ENCODE measurements at places on chromosomes 16 and 17. TPM values are rescaled to one million over a fixed set of nuclear protein-coding genes. Genes with fewer than 3 reads are reported as not detected.

DNA sequence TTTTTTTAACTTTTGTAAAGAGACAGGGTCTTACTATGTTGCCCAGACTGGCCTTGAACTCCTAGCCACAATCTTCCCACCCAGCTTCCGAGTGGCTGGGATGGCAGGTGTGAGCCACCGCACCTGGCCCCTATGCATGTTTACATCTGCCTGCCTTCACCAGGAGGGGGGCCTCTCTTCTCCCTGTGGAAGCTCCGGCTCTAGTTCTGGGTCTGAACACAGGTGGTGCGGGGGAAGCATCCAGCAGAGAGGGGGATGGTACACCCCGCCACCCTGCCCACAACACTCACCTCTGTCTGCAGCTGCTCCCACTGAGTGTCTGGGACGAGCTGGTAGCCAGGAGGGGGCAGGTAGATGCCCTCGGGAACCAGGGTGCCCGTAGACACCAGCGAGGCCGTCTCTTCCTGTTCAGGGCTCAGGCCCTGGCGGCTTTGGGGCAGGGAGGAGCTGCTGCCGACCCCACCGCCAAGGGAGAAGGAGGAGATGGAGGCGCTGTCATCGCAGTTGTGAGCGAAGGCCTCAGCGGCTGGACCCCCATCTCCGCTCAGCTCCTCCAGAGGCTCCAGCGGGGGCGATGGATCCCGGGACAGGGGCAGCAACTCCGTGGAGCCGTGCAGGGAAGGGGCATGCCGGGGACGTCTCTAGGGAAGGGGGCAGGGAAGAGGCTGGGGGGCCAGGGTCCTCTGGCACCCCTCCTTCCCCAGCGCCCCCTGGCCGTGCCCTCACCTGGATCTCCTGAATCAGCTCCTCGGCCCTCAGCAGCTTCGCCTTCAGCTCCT, 10.9 kb downstream of the RABEP2 start:
- peaks cover 66% of the 10 kb centered on the region for H3K36me3 ChIP-seq
- DNase-seq: no peak
- no peak overlapping the region for H3K4me3 ChIP-seq
- no peaks in the 10 kb centered on the region for H3K27me3 ChIP-seq
- no peak overlapping the region for H3K27ac ChIP-seq
- H3K4me1 ChIP-seq: no peaks in the 10 kb centered on the region

DNA sequence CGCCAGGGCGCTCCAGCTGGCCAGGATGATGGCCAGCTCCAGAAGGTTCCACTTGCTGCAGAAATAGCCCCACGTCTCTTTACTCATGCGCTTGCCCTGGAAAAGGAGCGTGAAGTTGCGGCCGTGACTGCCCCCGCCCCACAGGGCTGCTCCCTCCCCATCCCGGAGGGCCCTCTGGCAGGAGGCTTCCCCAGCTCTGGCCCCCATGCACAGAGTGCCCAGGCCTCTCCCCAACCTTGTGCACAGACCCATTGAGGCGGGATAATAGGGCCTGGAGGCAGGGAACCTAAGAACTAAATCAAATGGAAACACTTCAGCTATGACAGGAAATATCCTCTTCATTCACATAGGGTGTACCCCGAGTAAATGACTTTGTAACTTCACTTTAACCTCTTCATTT, 21.2 kb upstream of the GCSH start:
- H3K4me3 ChIP-seq: no peak overlapping the region
- no peaks in the 10 kb centered on the region for H3K27me3 ChIP-seq
- H3K27ac ChIP-seq: no peak overlapping the region
- no peak for DNase-seq
- no peaks in the 10 kb centered on the region for H3K4me1 ChIP-seq

ATF7IP2 gene
- 8.2 TPM for total RNA-seq

TRPV2 gene
- total RNA-seq: 13.9 TPM

DNA sequence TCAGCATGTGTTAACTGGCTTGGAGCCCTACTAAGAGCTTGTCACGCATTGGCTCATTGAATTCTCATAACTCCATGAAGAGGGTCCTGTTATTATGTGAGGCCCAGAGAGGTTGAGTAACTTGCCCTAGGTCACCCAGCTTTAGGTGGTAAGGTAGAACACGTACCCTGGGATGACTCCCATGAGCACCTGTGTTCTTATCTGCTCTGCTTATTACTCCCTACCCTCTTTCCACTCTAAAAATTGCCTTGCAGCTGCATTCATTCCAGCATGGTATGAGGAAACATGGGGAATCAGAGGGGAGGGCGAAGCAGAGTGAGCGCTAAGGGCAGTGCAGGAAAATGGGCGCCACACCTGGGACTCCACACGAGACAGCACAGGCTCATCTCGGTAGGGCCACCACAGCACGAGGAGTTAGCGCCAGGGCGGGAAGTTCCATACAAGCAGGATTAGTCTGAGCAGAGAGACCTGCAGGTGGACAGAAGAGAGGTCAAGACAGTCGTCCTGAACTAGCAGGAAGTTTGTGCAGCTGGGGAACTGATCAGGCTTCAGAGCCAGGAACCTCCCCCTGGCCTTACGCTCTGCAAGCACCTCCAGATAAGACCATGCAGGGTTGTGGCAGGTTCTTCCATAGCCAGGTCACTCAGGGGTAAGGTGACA, 10.1 kb downstream of the COPZ2 start:
- H3K27me3 ChIP-seq: no peaks in the 10 kb centered on the region
- no peaks in the 10 kb centered on the region for H3K36me3 ChIP-seq
- H3K4me3 ChIP-seq: no peak overlapping the region
- DNase-seq: no peak

DNA sequence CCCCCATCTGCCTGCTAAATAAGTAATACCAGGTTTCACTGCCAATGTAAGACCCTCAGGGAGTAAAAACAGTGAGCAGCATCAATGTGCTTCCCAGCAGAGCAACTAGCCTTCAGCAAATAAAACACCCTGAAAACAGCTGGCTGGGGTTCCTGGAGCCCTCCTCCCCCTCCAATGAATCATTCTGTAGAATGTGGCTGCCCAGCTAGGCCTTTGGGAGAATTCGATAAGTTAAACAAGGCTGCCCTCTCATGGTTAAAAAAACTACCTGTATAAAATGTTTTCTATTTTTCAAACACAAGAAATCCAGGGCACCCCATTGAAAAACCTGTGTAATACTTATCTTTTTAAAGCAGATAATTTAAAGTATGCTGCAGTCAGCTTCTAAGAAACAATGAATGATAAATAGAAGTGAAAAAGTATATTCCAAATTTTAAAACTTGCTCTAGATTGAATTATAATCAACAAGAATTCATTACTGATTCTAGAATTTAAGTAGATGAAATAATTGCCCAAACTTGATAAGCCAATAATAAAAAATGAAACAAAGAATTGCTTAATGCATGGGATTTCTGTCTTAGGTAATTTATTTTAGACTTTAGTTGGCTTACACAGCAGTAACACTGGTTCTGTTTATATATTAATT, 9.4 kb upstream of the TOM1L1 start:
- no peaks in the 10 kb centered on the region for H3K36me3 ChIP-seq
- DNase-seq: no peak
- no peaks in the 10 kb centered on the region for H3K27me3 ChIP-seq
- H3K4me1 ChIP-seq: no peaks in the 10 kb centered on the region
- no peak overlapping the region for H3K27ac ChIP-seq

- H3K27me3 ChIP-seq: no peaks in the 10 kb centered on the region
- DNase-seq: no peak
- H3K27ac ChIP-seq: no peak overlapping the region
- peaks cover 27% of the 10 kb centered on the region for H3K4me1 ChIP-seq
Measured at GRCh38 chr16:17474037-17474436, 3.3 kb upstream of the XYLT1 start.

DNA sequence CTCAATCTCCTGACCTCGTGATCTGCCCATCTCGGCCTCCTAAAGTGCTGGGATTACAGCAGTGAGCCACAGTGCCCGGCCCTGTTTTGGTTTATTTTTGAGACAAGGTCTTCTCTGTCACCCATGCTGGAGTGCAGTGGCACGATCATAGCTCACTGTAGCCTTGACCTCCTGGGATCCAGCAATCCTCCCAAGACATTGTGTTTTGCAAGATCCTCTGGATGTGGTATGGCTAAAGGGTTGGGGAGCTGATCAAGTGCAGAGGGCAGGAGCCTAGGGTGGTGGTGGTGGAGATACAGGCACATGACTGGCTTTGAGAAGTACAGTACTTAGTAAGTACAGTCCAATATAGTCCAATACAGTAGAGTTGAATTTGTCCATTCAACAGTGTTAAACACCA, 16.6 kb upstream of the TNS4 start:
- H3K4me1 ChIP-seq: peaks cover 78% of the 10 kb centered on the region
- peak; percentile 49 for DNase-seq
- peak overlapping the region; percentile 68 for H3K27ac ChIP-seq
- H3K4me3 ChIP-seq: no peak overlapping the region
- H3K36me3 ChIP-seq: no peaks in the 10 kb centered on the region
- no peaks in the 10 kb centered on the region for H3K27me3 ChIP-seq

DNA sequence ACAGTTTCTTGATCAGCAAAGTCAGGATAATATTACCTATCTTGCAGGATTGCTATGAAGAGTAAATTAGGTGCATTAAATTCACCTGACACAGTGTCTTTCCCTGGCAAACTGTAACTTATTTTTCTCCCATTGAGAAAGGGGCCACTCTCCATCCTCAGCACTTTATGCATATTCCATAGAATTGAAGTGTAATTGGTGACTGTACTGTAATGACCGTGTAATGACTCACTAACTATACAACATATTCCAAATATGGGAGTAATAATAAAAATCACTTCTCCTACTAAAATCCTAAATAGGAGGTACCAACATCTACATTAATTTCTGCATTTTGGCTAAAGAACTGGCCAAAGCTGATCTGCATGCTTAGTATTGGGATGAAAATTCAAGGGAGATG, 141.9 kb upstream of the NOG start:
- H3K4me3 ChIP-seq: no peak overlapping the region
- H3K36me3 ChIP-seq: no peaks in the 10 kb centered on the region
- DNase-seq: no peak
- H3K27me3 ChIP-seq: peaks cover 3% of the 10 kb centered on the region
- H3K27ac ChIP-seq: no peak overlapping the region

SDR42E2 gene
- not detected for total RNA-seq

CHRNE gene
- total RNA-seq: 1.7 TPM

MPO gene
- not detected for total RNA-seq

- H3K27ac ChIP-seq: no peak overlapping the region
- peaks cover 9% of the 10 kb centered on the region for H3K4me1 ChIP-seq
- H3K27me3 ChIP-seq: no peaks in the 10 kb centered on the region
- no peak for DNase-seq
- no peak overlapping the region for H3K4me3 ChIP-seq
Measured at GRCh38 chr16:91484-91883, 13.5 kb downstream of the MPG start.

All from suprapubic skin (tissue), 4 donors.